ENCODE measurements at places on chromosomes 13 and 19. TPM values are rescaled to one million over a fixed set of nuclear protein-coding genes. Genes with fewer than 3 reads are reported as not detected.

GRCh38 chr13:107811233-107812013 is 403.9 kb downstream of the LIG4 start:
- no peak for DNase-seq

DNA sequence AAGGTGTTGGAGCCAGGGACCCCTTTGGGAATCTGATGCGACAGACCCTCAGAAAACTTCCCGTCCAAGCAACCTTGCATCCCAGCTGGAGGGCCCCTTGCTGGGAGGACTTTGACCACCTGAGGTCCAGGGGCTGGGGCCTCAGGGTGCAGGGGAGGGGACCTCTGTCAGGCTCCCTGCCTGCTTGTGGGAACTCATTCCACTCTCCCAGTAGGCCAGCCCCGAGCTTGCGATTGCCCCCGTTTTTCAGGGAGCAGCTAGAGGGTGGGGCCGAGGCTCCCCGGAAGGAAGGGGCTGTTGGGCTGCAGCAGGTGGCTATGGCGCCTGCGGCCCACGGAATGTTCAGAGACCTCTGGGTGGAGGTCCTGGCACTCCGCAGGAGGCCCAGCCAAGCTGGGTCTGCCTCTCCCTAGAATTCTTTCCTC is 2.8 kb downstream of the GNA11 start:
- no peak for DNase-seq

- DNase-seq = no peak
These were observed 254.5 kb downstream of the SLITRK6 start for GRCh38 chr13:85544756-85545155.

Gene CATSPERD
- not detected for polyA plus RNA-seq

Gene ACOD1
- polyA plus RNA-seq = 0.29 TPM

Gene TEX29
- polyA plus RNA-seq = 0.29 TPM

Measured in CD14-positive monocyte (primary cell).